ENCODE measurements at places on chromosomes 12 and 14.

GRCh38 chr12:27142101-27142721 lies 59.8 kb upstream of the C12orf71 start:
- no peak for DNase-seq

DNA sequence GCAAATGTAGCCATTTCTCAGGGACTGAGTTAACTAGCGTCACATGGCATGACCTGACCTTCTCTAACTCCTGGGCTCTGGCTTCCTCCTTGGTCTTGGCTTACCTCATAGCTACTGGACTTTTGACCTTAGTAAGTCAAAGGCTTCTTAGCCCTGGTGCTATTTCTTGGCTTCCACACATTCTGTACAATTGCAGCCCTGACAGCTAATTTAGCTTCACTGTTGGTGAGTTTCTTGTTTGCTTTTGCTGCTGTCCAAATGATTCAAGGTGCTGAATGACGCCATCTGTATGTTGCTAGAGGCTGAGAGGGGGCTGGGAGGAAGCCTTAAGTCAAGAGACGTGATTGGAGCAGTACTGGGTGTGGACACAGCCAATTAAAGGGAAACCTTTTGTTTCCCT lies 202.7 kb downstream of the PRKD1 start:
- DNase-seq = no peak

GRCh38 chr12:97038131-97038530 lies 131.1 kb downstream of the NEDD1 start:
- DNase-seq = no peak

DNA sequence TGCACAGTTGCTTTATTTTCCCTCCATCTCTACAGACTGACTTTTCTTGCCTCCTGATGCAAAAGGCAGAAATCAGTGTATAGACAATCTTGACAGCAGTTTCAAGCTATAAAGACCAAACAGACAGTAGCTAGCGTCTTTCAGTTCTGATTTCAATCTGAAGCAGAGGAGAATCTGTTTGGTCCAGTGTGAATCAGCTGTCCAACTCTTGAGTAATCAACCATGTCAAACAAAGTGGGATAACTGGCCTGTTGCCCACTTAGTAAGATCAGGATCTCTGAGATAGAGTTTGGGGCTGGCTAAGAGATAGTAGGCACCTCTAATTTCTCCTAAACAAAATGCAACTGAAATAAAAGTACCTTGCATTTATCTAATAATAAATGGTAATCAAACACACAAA lies 797.4 kb upstream of the FBXO33 start:
- no peak for DNase-seq

DNA sequence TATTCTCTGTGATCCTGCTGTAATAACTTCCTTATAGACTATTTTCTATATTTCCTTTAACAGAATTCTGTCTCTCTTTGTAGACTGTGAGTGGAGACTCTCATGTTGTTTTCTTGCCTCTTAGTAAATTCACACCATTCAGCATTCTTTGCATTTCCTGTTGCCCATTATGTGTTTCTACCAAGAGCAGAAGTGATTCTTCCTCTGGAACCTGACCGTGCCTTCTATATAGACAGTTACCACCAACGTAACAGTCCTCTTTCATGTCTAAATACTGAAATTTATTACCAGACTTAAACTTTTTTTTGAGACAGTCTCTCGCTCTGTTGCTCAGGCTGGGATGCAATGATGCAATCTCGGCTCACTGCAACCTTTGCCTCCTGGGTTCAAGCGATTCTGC lies 31.1 kb downstream of the METAP2 start:
- DNase-seq = no peak

- no peak for DNase-seq
Measured at GRCh38 chr14:60515511-60516289, 6.8 kb downstream of the SIX6 start.

- no peak for DNase-seq
Measured at GRCh38 chr14:77290705-77291104, 19.7 kb upstream of the NGB start.

- DNase-seq = no peak
Measured at GRCh38 chr12:2936301-2936700, 22.9 kb upstream of the TEAD4 start.

GRCh38 chr12:77384941-77385340 lies 319.6 kb upstream of the E2F7 start:
- no peak for DNase-seq

DNA sequence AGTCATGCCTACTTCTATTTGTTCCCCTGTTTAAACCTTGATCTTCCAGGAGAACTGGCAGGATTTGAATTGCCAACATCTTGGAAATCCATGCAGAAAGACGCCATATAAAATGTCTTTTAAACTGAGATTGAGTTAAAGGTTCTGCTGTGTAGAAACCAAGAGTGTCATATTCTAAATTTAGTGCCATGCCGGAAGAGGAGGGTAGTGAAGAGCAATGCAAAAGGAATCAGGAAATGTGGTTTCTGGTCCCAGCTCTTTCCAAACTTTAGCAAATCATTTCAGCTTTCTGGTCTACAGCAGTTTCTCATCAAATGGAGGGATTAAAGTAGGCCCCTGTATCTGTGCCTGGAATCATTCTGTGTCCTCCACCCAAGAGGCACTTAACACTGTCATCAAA lies 85.7 kb downstream of the BTG1 start:
- no peak for DNase-seq

DNA sequence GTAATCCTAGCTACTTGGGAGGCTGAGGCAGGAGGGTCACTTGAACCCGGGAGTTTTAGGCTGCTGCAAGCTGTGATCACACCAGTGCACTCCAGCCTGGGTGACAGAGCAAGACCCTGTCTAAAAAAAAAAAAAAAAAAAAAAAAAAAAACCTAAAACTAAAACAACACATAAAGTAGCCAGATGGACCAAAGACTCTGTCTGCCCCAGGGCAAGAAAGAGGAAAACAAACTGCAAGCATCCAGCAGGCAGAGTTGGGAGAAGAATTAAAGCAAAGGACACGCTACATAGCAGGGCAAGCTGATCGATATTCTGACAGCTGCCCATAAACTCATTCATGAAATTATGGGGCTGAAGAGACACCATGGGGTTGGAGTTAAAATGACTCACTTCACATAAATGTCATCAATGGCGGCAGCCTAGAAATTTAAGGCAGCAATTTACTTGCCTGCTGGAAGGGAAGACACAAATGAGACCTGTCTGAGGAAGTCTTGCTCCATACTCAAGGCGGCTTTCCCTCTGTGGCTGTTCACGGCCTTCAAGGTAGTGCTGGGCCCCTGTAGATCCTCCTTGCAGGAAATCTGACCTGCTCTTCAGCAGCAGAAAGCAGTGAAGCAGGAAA lies 259.1 kb upstream of the FKBP4 start:
- DNase-seq = no peak

- peak; percentile 48 for DNase-seq
Measured at GRCh38 chr12:54404061-54405004, 14.7 kb downstream of the ITGA5 start.

DNA sequence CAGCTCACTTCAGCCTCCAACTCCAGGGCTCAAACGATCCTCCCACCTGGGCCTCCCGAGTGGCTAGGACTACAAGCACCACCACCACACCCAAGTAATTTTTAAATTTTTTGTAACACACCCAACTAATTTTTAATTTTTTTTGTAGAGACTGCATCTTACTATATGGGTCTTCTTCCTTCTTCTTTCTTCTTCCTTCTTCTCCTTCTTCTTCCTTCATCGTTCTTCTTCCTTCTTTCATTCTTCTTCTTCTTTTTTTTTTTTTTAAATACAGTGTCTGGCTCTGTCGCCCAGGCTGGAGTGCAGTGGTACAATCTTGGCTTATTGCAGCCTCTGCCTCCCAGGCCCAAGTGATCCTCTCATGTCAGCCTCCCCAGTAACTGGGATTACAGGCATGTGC lies 965 bp upstream of the CREBL2 start:
- DNase-seq = no peak

DNA sequence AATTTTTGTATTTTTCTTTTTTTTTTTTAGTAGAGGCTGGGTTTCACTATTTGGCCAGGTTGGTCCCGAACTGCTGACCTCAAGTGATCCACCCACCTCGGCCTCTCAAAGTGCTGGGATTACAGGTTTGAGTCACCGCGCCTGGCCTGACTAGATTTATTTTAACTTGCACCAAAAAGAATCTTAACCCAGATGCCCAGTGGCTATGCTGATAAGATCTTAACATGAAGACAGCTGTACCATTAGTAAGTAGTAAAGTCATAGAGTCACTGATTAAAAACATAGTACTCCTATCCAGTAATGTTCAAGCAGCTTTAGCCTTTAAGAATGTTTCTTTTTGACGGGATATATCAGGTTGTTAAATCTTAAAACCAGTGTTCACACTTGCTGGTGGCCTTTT lies 1061.8 kb upstream of the FLRT2 start:
- DNase-seq = no peak

DNA sequence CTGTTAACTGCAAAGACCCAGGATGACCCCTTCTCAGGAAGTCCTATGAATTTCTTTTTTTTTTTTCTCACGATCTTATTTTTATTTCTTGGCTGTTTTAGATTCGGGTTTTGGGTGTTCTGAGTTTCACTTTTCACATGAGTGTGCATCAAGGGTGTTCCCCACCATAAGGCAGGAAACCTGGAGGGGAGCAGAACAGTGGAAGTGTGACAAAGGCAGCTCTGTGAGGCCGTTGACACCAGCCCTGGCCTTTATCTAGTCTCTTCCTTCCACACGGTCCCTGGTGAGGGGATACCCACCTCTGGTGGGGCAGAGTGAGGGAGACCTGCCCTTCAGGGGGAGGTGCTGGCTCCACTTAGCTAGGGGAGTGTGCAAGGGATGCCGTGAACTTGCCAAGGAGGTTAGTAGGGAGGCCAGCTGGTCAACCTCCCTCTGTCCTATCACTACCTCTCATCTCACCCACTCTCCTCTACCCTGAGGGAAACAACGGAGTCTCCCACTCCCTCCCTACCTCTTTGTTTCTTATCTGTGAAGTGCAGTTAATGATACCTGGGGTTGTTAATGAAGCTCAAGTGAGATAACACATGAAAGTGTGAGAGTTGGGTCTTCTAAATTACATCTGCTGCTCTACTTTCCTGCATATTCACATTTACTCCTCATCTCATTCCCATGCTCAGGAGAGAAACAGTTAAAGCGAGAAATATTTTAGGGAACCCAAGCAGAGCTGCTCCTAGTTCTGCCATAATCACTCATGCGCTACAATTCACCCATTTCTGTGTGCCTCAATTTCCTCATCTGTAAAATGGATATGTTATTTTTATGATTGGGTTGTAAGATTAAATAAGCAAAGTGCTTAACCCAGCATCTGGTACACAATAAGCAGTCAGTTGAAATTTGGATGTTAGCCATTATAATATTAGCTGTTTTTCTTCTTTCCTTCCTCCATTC lies 4.4 kb upstream of the GALNT6 start:
- DNase-seq = no peak

DNA sequence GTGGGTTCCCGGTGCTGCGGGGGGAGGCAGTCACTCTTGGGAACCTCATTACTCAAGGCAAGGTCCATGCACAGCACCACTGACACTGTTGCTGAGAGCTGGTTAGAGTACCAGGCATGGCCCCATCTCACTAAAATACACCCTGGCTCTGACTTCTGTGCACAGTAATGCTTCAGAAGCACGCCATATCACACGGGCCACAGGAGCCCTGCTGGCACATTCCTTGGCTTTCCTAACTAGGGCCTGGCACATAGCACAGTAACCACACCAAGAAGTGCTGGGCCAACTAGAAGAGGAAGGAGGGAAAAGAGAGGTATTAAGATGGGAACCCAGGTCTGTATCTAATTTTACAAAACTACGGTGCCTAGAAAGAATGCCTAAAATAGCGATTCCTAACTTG lies 13.5 kb upstream of the RAB35 start:
- no peak for DNase-seq

GRCh38 chr12:67111182-67111581 lies 158.0 kb upstream of the CAND1 start:
- no peak for DNase-seq

- DNase-seq = peak; percentile 55
Measured at GRCh38 chr12:123106640-123107359, 44.1 kb downstream of the PITPNM2 start.

DNA sequence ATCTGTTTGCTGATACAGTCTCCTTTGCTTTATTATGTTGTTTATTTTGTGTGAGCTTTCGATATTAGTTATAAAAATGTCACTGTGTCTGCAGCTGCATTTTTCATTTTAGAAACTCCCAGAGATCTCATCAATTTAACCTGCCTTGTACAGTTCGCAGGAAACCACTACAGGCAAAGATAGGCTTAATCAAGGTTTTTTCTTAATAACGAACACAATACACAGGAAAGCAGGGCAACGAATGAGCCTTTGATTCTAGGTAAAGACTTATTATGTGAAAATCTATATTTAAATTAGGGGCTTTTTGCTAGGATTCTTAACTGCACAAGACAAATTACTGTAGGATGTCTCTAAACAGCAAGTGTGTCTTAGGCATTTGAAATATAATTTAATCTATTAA lies 191.9 kb downstream of the RGS6 start:
- no peak for DNase-seq

GRCh38 chr12:118302053-118302452 lies 70.7 kb downstream of the TAOK3 start:
- DNase-seq = no peak

GRCh38 chr12:2009623-2010022 lies 5.4 kb upstream of the DCP1B start:
- DNase-seq = no peak

- DNase-seq = no peak
Measured at GRCh38 chr14:62409626-62410300, 635.5 kb downstream of the KCNH5 start.

DNA sequence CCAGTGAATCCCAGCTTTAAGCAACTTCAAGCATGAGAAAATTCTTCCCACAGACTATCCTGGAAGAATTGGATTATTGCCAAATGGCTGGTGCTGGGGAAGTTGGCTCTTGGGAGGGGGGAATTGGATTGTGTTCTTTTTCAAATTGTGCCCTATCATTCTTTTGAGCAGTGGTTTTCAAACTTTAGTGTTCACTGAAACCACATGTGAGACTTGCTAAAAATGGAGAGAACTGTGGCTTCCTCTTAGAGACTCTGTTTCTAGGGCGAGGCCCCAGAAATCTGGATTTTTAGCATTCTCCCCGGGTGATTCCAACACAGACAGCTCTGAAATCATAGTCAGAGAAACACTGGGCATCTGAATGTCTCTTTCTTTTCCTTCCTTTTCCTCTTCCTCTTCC lies 14.3 kb upstream of the OTUB2 start:
- no peak for DNase-seq

DNA sequence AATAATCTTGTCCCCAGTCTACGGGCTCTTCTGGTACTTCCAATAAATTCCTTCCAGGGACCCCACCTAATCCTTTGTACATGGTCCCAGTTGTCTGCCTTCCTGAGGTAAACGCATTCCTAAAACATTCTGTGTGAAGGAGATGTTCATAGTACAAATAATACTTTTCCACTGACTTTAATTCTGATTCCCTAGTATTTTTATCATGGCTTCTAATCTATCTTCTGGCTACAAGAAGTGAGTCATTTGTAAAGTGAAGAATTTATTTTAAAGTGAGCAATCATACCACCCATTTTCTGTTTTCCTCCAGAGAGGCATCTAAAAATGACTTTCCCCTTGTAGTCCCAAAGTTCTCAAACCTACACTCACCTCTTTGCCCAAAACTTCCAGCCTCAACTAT lies 65.9 kb upstream of the NUDT4 start:
- DNase-seq = no peak
